Iris pigment epithelial cell (primary cell): ENCODE measurements at places on chromosomes 2 and 18.

- DNase-seq, result no peak
These were observed 3.9 kb upstream of the CNDP2 start for GRCh38 chr18:74492259-74492658.

DNA sequence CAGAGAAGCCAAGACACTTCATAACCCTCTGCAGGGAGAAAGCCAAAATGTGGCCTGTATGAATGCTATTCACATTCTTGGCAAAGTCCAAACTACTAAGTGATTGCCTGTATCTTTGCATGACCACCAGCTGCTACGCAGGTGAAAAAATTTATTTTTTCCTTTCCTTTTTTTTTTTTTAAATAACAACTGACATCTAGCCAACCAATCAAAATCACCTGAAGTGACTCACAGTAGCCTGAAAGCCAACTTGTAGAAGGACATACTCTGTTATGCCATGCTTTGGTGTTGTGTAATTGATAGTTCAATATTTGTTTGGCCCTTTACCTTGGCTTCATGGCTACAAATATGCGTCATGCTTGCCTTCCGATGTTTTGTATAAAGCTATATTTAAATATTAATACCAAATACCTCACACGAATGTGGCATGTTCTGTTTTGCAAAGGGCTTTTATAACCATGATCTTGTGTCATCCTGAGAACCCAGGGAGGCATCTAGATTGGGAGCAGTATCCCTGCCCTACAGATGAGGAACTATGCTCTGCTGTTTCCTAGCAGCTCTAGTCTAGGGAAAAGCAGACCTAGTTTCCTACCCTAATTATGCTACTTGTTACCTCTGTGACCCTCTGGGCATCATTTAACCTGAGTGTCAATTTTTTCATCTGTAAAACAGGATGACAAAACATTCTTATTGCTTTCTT is 102.1 kb downstream of the MYOM1 start:
- DNase-seq, result peak; percentile 17

DNA sequence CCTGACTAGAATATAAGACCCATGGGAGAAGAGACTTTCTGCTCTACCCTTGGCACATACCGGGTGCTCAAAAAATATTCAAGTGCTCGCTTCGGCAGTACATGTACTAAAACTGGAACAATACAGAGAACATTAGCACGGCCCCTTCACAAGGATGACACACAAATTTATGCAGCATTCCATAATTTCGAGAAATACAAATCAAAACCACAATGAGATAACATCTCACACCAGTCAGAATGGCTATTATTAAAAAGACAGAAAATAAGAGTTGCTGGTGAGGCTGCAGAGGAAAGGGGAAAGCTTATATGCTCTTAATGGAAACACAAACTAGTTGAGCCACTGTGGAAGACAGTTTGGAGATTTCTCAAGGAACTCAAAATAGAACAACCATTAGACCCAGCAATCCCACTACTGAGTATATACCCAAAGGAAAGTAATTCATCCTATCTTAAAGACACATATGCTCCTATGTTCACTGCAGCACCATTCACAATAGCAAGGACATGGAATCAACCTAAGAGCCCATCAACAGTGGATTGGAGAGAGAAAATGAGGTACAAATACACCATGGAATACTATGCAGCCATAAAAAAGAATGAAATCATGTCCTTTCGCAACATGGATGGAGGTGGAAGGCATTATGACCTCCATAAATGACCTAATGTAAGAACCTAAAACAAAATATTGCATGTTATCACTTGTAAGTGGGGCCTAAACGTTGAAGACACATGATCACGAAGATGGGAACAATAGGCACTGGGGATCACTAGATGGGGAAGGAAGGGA is 71.6 kb upstream of the CYP1B1 start:
- peak; percentile 85 for DNase-seq

GRCh38 chr2:98463551-98463971 is 18.9 kb downstream of the INPP4A start:
- DNase-seq, result no peak

- no peak for DNase-seq
These were observed 648 bp upstream of the LYPD6B start for GRCh38 chr2:149037851-149038250.

DNA sequence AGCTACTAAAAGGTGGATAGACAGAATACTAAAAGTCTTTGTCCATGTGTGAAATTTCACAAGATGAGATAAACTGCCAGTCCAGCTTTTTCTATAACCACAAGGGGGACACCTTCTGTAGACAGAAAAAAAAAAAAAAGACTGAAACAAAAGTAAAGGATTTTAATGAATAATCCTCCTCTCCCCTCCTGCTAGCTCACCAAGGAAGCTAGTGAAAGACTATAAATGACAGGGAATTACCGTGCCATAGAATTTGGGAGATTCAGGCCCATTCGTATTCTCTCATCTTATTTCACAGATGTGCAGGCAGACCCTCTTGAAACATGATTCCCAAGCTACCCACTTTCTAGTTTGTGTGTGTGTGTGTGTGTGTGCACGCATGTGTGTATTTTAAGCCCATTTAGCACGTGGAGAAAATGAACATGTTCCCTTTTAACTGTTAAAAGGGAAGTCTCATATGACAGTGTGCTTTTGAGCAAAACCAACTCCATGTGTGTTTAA is 36.3 kb upstream of the SLC8A1 start:
- peak; percentile 57 for DNase-seq

DNA sequence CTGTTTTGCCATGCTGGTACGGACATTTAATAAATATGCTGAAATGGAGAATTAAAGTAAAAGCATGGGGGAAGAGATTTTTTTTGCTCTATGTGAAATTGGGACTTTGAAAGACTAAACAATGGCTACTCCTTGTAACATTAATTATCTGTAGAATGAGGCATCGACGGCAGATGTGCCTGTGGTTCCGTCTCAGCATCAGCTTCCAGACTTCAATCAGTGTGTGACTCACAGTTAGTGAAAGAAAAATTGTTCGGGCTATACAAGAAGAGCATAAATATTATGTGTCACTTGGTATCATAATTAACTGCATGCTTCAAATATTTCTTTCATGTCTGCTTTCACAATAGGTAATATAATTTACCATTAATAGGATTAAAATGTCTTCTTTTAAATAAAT is 117.0 kb upstream of the SMIM21 start:
- peak; percentile 8 for DNase-seq

- no peak for DNase-seq
These were observed 94.8 kb upstream of the ALKAL2 start for GRCh38 chr2:382728-383022.

DNA sequence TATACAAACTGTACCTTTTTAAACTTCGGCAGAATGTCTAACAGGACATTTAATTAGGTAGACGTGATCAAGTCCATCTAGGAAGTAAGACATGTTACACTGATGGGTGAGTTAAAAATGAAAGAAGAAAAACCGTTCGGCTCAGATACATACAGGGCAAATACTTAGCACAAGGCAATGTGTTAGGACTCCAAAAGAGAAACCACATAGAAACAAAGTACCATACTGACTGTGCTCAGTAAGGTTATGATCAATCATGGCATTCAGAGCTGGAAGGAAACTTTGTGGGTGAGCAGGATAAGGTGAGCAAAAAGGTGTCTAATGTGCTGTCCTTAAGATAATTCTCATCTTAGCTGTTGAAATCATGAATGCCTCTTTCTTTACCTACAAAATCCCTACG is 211.9 kb downstream of the STK39 start:
- no peak for DNase-seq

DNA sequence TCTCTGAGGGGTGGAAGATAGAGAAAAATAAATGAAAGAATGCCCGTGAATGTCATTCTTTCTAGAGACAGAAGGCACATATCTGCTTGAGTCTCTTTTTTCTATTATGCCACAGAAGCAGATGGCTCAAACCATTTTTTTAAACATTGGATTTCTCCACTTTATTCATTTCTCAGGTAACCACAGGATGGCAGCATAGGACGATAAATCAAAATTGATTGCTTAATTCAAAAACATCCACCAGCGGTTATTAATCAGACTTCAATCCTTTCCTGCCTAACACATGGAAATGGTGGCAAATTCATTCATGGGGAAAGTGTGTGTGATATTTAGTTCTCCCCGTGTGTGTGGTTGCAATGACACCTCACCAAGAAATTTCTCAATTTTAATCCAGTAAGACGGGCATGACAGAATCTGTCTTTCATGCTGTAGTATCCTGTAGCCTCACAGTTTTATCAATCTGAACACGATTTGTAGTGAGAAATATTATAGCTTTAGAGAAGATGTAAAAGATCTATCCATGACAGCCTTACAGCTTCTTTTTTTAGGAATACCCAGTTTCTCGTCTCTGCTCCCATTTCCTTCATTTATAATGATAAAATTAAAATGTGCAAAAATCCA is 72.2 kb downstream of the DSC3 start:
- peak; percentile 33 for DNase-seq
